RWPE2 (cell line): ENCODE measurements at places on chromosomes 5 and 9.

DNA sequence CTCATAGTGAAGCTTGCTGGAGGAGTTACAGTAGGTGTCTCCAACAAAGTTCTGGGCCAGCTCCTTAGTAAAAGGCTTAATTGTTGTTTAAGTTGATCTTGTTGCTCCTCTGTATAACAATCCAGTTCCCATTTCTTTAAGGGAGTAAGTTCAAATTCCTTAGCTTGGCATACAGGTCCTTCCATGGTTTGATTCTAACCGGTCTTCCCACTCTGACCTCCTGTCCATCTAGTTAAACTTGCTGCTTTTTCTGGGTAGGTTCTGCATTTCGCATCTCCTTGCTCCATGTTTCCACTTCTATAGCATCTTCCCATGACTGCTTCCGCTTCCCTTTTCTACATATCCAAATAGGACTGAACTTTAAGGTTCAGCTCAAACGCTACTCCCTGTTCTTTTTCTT lies 95.5 kb downstream of the ARHGAP26 start:
- DNase-seq, result no peak

GRCh38 chr5:146365618-146366017 lies 27.0 kb downstream of the POU4F3 start:
- no peak for DNase-seq

- DNase-seq, result no peak
Measured at GRCh38 chr9:22068369-22068768, 59.3 kb upstream of the CDKN2B start.

DNA sequence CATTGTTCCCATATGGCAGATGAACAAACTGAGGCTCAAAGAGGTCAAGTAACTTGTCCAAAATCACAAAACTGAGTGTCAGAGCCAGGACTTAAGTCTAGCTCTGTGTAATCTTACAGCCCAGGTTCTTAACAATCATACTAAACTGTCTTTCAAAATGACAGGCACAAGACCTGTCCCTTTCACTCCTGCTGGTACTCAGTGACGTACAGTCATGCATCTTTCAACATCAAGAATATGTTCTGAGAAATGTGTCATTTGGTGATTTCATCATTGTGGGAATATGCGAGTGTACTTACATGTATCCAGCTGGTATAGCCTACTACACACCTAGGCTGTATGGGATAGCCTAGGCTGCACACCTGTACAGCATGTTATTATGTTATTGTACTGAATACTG lies 646.8 kb upstream of the WWC1 start:
- no peak for DNase-seq

DNA sequence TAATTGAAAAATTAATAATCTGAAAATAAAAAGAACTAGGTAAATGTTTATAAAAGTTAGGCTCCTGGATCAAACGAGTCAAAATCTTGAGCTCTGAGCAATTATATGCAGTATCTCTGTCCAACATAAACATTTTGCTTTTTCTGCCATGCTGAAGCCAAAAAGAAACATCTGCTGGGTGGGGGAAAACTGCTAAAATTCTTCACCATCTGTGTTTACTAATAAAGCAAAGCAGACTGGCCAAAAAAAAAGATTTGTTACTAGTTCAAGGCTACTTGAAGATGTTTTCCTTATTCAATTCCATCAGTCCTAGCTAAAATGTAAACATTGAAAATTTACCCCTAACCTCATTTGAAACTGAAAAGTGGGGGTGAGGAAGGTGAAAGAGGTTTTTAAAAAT lies 29.7 kb downstream of the GTF3C4 start:
- no peak for DNase-seq

GRCh38 chr5:77294185-77294584 lies 83.7 kb downstream of the PDE8B start:
- no peak for DNase-seq
